Central memory CD8-positive, alpha-beta T cell (primary cell): ENCODE measurements at places on chromosomes 11 and 22.

DNA sequence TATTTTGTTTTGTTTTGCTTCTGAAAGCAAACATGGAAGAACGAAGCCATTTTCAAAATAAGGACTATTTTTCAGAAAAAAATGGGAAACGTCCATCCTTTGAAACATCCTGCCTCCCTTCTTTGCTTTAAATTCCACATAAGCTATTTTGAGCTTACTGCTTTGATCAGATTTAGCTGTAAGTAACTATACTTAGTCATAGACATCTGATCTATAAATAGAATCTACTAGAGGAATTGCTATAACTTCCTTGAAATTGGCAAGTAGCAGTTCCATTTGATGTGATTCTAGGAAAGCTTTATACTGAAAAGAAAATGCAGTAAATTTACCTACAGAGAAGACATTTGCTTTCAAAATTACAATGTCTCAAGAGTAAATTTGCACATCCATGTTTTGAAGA, 305.8 kb downstream of the TTC28 start:
- no peak for DNase-seq

GRCh38 chr11:22657101-22657694, 9.2 kb upstream of the GAS2 start:
- DNase-seq: no peak

GRCh38 chr11:34680206-34680605, 59.3 kb downstream of the EHF start:
- DNase-seq: no peak

- DNase-seq: peak; percentile 39
These were observed 344 bp downstream of the IFT27 start for GRCh38 chr22:36775586-36775963.

- no peak for DNase-seq
These were observed 422.4 kb downstream of the TENM4 start for GRCh38 chr11:79018371-79018849.

GRCh38 chr11:126423154-126423553, 67.7 kb downstream of the ST3GAL4 start:
- no peak for DNase-seq

GRCh38 chr11:8719721-8720120, 37.1 kb downstream of the RPL27A start:
- no peak for DNase-seq

- DNase-seq: no peak
These were observed 11.4 kb downstream of the SHANK3 start for GRCh38 chr22:50683994-50684371.

GRCh38 chr22:44915441-44915840, 94.4 kb downstream of the PHF21B start:
- DNase-seq: no peak

GRCh38 chr11:47914743-47915142, 65.6 kb upstream of the PTPRJ start:
- DNase-seq: no peak

GRCh38 chr11:28089378-28089777, 18.6 kb downstream of the KIF18A start:
- DNase-seq: no peak
